ENCODE measurements at places on chromosomes 12 and 14.
A peak's percentile ranks its signal among the peaks of the same experiment; 100 is the strongest.

- DNase-seq, result no peak
Measured at GRCh38 chr14:100761481-100761880, 34.8 kb downstream of the DLK1 start.

GRCh38 chr14:56817396-56817921 is 7.2 kb upstream of the OTX2 start:
- no peak for DNase-seq

DNA sequence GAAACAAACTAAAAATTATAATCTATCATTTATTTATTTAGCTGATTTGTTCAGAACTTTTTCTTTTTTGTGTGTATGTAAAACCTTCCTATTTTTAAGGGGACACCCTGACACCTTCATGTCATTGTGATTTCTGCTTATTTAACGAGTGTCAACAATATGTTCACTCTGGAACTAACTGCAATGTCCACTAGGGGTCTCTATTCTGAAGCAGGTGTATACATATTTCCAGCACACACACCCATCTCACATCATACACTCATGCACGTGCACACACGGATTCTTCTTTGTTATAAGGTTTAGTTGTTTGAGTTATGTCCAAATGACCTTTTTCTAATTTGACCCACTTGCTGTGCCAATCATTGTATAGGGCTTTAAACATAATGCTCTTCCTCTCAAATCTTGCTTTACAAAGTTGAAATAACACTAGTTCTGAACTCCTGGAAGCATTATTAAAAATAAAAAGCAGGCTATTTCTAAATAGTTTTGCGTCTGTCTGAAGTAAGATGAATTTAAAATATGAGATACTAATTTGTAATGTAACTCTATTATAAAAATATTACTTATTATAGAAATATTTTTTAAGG is 15.5 kb downstream of the E2F7 start:
- no peak for DNase-seq

DNA sequence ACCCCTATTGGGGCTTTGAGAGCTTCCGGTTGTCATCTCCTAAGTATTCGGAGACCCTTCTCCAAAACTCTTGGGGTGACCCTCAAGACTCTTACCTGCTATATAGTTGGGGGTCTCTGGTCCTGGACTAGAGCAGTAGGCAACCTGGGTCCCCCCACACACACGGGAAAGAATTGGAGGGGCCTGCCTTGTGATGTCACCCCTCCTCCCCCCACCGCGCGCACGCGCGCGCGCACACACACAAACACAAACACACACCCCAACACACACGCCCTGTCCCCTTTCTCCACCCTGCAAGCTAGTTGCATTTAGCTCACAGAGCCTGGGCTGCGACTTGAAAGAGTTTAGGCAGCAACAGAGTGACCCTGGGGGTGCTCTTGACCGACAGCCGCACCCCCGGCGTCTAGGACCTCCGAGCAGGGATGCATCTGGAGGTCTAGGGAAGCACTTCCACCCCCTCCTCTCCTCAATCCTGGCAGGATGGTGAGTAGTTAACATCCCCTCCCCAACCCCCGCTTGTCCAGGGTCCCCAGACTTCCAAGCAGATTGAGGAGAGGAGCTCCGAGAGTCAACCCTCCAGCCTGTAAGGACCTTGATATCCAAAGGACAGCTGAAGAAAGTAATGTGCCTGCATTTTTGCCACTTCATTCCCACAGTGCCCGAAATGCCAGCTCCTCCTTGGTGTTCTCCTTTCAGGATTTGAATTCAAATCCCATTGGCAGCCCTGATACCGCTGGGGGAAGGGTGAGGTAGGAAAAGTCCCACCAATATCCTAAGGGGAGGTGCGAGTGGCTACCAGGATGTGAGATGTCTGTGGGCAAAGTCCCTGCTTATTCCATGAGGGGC is 1.4 kb upstream of the DNAJC14 start:
- peak; percentile 83 for DNase-seq

Data from dorsolateral prefrontal cortex (tissue), 122 donors.